ENCODE measurements at places on chromosomes 5 and 9.
A peak's percentile ranks its signal among the peaks of the same experiment; 100 is the strongest.

GRCh38 chr5:142278627-142279026, 46.2 kb downstream of the SPRY4 start:
- no peak for DNase-seq

DNA sequence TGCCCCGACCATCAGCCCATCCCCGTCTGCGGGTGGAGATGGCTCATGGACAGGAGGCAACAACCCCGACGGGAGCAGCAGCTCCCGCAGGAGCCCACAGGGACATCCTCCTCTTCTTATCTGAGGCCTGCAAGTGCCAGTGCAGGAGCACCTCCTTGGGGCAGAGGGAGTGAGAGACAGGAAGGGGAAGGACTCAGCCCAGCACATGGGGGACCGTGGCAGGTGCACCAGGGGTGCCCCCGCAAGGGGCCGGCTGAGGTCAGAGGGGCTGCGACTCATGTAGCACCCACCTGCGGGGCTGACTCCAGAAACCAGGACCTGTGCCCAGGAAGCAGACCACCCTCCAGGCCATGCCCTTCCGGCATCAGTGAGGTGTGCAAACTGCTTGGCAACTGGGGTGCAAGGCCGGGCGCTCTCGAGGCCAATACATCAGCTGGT, 259.8 kb upstream of the ADAMTS16 start:
- no peak for DNase-seq

GRCh38 chr5:537098-537497, 12.8 kb upstream of the SLC9A3 start:
- DNase-seq, result no peak

DNA sequence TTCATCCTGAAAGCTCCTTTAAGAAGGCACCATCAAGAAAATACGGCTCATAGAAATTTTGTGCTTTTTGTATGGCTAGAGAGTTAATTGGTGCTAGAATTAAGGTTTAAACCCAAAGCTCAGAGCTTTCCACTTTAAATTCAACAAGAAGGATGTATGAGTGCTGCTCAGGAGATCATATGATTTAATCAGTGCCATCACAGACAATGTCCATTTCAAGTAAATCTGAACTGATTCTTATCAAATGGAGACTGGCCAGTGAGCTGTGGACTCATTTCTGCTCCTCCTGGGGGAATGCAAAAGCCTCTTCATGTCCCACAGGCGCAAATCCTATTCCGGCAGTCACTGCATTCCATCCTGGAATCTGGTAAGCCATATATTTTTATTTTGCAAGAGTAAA, 327.2 kb downstream of the BNC2 start:
- no peak for DNase-seq

GRCh38 chr9:132840980-132841379, 37.1 kb downstream of the AK8 start:
- no peak for DNase-seq

DNA sequence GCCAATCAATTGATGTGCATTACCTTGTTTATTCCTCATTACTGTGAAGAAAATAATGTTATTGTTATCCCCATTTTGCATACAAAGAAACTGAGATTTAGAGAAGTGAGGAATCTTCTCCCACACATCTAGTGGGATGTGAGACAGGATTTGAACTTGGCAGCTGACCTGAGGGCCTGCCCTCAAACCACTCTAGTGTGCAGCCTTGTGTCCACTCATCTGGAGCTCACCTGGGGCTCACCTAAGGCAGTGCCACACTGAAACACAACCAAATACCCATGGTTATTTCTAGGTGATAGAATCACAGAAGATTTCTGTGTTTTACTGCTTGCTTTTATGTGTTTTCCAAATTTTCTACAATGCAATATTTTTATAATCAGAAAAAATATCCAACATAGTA, 94.7 kb upstream of the SAP30L start:
- DNase-seq, result no peak

- peak; percentile 34 for DNase-seq
Observed at GRCh38 chr5:142845402-142845921, 75.3 kb downstream of the ARHGAP26 start.

DNA sequence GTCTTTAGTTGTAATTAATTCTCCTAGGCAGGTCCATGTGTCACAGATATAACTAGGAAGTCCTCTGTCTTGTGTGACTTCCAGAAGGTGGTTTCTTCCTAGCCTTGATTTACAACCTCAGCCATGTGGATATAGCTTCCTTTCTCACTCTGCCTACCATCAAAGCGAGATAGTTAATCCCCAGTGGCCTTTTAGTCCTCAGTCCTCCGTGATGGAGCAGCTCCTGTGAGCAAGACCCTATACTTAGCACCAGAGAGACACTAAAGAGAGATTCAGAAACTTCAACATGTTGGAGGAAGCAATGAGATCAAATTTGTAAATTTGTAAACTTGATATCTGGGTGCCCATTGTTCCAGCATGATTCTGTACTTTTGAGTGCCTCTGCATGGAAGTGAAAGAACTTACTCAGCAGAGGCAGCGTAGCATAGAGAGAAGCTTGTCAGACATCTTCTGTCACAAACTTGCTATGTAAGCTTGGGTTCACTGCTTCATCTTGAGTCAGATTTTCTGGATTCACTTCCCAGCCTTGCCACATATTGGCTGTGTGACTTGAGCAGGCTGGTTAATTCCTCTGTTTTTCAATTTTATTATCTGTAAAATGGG, 170.2 kb upstream of the NR3C1 start:
- DNase-seq, result no peak

DNA sequence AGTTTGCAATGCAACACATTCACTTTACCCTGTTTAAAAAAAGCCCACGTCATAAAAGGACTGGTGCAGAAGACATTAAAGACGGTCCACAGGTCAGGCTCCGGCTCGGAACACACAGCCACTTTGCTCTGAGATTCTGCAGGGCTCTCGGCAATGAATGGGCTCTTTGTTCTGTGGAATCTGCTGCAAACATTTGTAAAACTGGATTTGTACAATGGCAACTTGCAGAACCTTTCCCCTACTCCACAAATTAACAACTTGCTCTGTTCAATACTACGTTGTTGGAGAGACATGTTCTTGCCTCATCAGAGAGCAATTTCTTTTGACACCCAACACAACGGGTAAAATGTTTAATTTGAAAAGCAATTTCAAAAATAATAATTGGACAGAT, 13.0 kb upstream of the NR5A1 start:
- no peak for DNase-seq

GRCh38 chr5:42842921-42843641, 31.4 kb upstream of the SELENOP start:
- DNase-seq, result no peak

GRCh38 chr5:90287036-90287435, 122.5 kb downstream of the CETN3 start:
- no peak for DNase-seq

- DNase-seq, result no peak
Observed at GRCh38 chr5:148980731-148981130, 82.1 kb downstream of the SH3TC2 start.

DNA sequence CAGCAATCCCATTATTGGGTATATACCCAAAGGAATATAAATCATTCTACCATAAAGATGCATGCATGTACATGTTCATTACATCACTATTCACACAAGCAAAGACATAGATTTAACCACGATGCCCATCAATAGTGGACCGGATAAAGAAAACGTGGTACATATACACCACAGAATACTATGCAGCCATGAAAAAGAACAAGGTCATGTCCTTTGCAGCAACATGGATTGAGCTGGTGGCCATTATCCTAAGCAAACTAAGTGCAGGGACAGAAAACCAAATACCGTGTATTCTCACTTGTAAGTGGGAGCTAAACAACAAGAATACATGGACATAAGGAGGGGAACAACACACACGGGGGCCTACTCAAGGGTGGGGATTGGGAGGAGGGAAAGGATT, 33.8 kb upstream of the LAMC3 start:
- no peak for DNase-seq

DNA sequence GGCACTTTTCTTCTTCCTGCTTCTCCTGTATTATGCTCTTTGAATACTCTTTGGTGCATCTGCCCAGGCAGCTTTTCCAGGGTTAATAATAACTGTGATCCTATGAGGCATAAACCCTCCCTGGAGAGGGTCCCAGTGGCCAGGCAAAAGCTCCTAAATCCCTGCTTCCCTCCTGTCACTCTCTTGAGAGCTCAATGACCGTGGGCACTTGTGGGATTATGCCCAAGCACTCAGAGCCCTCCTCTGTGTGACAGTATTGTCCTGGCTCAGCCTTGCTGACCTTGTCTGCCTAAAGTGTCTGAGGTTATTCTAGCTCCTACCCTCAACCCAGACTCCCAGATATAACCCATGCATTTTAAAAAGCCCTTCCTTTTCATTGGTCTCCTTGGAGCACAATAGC, 51.9 kb downstream of the GALNT10 start:
- DNase-seq, result no peak

DNA sequence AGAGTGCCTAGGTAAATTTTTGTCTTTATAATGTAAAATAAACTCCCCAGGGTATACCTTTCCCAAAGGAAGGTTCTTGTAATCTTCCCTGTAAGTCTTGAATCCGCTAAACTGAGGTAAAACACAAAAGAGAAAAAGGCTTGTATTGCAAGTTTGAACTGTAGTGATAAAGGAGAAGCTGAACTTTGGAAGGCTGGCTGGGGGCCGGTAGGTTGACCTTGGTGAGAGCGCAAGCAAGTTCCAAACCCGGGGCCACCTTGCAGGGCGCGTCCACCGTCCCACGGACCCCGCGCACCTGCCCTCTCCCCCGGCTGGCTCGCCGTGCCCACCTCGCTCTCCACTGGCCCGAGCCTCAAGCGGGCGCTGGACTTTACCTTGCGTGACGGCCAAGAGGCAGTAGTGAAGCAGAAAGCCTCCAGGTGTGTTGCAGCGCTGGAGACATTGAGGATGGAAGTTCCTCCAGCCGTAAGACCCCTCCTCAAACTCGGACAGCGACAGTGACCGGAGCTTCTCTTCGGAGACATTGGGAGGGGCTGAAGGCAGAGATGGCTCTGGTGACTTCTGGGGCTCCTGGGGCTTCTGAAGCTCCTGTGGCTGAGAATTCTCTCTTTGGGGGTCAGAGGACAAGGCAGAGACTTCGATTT, 428 bp downstream of the SLCO4C1 start:
- DNase-seq, result peak; percentile 37

GRCh38 chr5:36535859-36536615, 70.4 kb upstream of the SLC1A3 start:
- no peak for DNase-seq

GRCh38 chr9:69494763-69495162, 169.7 kb downstream of the ENTREP1 start:
- no peak for DNase-seq

DNA sequence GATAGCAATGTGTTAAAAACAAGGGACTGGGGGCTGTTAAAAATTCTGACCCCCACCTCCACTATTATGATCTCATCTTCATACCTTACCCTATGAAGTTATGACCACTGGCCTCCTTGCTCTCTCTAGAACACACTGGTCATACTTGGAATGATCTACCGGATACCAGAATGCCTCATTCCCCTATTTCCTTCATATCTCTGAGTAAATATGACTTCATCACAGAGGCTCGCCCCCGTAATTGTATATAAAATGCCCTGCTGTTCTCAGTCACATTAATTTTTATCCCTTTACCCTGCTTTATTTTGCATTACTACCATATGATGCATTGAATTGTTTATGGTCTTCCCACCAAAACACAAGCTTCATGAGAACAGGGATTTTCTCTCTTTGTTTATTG, 29.2 kb downstream of the IZUMO3 start:
- no peak for DNase-seq

DNA sequence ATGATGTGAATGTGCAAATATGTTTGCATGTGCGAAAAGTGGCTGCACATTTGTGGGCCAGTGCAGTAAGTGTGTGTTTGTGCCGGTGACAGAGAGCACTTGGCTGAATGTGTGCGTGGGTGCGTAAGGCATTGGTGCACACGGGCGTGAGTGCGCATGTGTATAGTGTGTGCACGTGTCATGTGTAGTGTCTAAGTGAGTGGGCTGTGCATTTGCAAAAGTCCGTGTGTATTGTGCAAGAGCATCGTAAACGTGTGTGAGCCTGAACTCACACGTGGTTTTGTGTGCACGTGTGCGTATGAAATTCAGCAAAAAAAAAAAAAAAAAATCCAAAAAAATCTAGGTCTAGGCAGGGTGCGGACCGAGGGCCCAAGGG, 6.5 kb upstream of the EBF1 start:
- DNase-seq, result no peak

GRCh38 chr9:115127191-115127817, 9.3 kb upstream of the TNC start:
- DNase-seq, result no peak

- DNase-seq, result no peak
Observed at GRCh38 chr5:117065800-117066199, 491.2 kb upstream of the SEMA6A start.

- DNase-seq, result no peak
Observed at GRCh38 chr5:17443333-17444130, 54.5 kb upstream of the TAF11L2 start.

- DNase-seq, result peak; percentile 10
Observed at GRCh38 chr5:74290634-74291241, 349.8 kb downstream of the ENC1 start.

GRCh38 chr9:13758936-13759335, 479.4 kb upstream of the MPDZ start:
- no peak for DNase-seq

DNA sequence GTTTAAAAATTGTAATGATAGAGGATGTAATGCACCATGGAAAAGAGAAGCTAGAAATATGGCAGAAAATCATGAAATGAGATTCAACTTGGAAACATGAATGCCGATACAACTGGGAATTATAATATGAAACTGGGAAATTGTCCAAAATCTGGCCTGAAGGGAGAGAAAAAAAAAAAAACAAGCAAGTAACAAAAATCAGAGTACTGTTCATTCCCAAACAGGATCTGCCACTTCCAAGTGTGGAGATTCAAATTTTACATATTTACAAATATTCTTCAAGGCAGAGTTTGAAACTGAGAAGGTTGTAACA, 56.6 kb upstream of the MOCS2 start:
- no peak for DNase-seq

- DNase-seq, result no peak
Observed at GRCh38 chr9:121133104-121133816, 58.5 kb downstream of the CNTRL start.

- DNase-seq, result no peak
Observed at GRCh38 chr9:12305211-12305610, 388.0 kb upstream of the TYRP1 start.

DNA sequence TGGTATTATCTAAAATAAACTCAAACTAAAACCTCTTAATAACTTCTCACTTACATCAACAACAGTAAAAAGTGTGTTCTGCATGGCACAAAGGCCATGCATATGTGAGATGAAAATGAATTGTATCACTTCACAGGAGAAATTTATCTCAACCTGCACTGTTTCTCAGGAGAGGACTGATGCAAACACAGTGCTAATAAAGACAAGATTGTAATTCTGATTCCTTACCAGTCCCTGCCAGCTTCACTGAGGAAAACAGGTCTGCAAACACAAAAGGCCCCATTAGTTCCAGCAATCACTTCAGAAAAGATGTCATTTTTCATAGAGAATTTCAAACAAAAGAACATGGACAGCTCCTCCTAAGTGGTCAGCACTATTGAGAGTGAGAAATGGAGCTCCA, 117.3 kb upstream of the PDE4D start:
- DNase-seq, result no peak

GRCh38 chr5:151742870-151743294, 15.5 kb downstream of the ATOX1 start:
- peak; percentile 41 for DNase-seq

All from KBM-7 (cell line).